HFF-Myc (cell line): ENCODE measurements at places on chromosomes 5 and 9.

GRCh38 chr9:17578911-17579793, at the start of gene SH3GL2:
Gene SH3GL2, plus strand, starts transcription at chr9:17579066.
- DNase-seq = no peak

GRCh38 chr5:54263447-54263846, 46.9 kb downstream of the ARL15 start:
- DNase-seq = no peak

GRCh38 chr5:81234801-81235200, 1.7 kb downstream of the CKMT2 start:
- no peak for DNase-seq

- no peak for DNase-seq
Measured at GRCh38 chr9:98429613-98430012, 174.2 kb upstream of the TBC1D2 start.

- no peak for DNase-seq
Measured at GRCh38 chr9:126411948-126412284, 85.3 kb downstream of the MVB12B start.

GRCh38 chr5:26009742-26010141, 1028.6 kb downstream of the CDH9 start:
- DNase-seq = no peak

DNA sequence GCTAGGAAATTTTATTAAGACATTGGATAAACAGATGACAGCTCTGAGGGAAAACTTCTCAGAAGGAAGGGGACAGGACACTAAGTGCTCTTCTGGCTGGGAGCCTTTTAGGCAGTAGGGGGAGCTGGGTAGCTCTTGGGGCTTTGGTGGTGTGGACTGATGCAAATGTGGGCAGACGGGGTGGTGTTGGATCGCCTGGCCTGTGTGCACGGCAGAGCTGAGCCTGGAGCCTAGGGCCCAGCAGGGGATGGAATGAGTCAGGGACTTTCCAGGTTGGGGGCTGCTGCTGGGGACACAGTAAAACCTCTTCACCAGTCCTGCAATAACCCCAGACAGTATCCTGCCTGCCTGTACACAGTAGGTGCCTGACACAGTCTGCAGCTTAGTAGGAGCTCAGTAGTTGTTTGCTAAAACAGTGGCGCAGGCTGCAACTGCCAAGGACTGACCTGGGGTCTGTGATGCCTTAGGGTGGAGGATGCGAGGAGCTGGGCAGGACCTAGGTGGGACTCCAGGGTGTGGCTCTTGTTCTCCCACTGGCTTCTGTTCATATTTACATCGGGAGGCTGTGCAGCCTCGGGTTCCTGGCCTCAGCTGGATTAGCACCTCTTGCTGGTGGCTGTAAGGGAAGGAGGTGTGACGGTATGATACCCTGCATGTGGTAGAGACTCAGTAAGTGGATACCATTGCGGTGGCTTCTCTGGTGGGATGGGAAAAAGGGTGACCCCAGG, 83.8 kb downstream of the DAB2IP start:
- peak; percentile 51 for DNase-seq

GRCh38 chr5:97986069-97986468, 787.4 kb upstream of the RGMB start:
- peak; percentile 1 for DNase-seq

GRCh38 chr9:135908754-135909204, 1.4 kb upstream of the CAMSAP1 start:
- DNase-seq = no peak

GRCh38 chr5:156531199-156531598, 204.2 kb downstream of the SGCD start:
- DNase-seq = peak; percentile 24

DNA sequence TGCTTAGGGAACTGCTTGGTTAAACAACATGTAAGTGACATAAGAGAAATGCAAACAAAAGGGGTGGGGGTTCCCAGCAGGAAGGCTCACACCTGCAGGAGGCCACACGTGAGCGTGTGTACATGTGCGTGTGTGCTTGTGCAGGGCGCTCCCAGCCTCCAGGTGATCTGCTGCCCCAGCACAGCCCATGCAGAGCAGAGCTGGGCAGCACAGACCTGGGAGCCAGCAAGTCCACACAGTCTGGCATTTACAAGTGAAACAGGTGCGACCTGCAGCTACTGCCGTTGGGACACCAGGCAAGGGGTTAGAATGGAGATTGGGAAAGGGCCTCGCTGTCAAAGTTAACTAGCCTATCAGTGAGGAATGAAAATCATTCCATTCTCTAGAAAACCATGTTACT, 41.8 kb downstream of the GRAMD2B start:
- DNase-seq = no peak

GRCh38 chr5:5700549-5700948, 278.1 kb downstream of the ICE1 start:
- DNase-seq = no peak

DNA sequence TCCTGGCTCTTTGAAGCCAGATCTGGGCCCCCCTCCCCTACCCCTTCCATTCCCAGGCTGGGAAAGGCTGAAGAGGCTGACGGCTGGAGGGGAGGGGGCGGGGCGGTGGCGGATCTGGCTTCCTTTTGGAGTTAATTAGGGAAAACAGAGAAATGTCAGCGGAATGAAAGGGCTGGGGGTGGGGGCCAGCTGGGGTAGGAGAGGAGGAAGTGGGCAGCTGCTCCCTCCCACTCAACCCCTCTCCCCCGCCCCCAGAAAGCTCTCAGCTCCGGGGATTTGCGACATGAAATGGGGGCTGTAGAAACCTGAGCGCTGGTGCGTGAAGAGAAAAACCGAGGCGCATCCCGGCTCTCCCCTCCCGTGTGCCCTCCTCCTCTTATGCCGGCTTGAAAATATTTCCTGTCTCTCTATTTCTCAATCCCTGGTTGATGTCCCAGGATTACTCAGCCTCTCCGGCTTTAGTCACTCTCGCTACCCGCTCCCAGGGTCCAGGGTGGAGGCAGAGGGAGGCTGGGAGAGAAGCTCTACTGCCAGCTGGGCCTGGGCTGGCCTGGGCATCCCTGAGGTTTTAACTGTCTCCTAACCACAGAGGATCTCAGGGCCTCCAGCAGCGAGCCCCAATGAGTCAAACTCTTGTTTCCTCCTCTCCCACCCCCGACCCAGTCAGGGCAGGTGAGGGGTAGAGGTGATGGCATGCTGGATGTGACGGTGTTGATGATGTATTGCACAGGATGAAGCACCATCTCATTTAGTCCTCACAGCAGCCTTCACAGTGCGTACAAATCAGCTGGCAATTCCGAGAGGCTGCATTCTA, 20.1 kb downstream of the PCDHGC5 start:
- peak; percentile 76 for DNase-seq

- no peak for DNase-seq
Measured at GRCh38 chr9:108743416-108743815, 112.4 kb downstream of the ACTL7B start.

DNA sequence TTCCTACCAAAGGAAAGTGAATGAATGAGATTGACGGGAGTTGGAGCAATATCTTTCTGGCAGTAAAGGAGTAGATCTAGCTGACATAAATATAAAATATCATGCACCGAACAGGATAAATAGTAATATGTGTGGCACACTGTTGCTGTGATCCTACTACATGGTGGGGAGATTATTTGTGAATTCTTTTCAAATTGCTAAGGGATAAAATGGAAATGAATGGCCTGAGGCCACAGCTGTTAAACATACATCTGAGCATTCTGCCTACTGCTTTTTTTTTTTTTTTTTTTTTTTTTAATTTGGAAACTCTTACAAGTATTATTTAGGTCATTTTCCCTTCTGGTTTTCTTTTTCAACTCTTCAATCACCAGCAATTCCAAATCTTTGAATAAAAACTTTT, 66.8 kb downstream of the MEF2C start:
- DNase-seq = no peak
